ENCODE measurements at places on chromosomes 5 and 9.

DNA sequence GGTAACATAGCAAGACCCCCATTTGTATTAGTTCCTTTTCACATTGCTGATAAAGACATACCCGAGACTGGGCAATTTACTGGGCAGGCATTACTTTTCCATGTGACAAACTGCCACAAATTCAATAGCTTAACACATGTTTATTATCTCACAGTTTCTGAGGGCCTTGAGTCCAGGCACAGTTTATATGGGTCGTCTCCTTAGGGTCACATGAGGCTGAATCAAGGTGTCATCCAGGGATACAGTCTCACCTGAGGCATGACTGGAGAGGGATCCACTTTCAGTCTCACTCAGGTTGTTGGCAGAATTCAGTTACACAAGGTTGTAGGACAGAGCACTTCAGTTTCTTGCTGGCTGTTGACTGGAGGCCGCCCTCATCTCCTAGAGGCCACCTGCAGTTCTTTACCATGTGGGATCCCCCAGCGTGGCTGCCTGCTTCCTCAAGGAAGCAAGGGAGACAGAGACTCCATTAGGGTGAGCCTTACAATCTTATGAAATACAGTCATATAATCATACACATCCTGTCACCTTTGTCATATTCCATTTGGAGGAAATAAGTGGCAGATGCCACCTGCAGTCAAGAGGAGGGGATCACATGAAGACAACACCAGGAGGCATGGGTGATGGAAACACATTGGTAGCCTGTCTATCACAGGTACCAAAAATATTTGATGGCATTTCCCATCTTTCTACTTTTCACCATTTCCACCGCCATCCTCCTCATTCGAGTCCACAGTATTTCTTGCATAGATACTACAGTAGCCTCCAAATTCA lies 15.1 kb upstream of the ERAP1 start:
- no peak for DNase-seq

DNA sequence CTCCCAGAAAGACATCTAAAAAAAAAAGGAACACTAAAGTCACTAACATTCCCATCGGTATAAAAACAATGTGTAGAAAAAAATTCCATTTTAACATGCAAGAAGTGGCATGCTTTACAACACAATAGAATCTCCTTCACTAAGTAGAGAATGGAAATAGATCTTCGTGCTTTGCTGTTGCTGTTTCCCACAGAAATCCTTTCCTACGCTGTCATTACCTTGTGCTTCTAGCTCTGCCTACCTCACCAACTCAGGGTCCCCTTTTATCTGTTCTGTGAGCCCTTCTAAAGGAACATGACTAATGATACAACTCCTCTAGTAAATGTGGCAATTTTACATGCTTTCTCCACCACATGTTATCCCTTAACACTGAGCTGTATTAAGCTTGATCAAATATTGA lies 202.9 kb downstream of the MCTP1 start:
- DNase-seq, result no peak

DNA sequence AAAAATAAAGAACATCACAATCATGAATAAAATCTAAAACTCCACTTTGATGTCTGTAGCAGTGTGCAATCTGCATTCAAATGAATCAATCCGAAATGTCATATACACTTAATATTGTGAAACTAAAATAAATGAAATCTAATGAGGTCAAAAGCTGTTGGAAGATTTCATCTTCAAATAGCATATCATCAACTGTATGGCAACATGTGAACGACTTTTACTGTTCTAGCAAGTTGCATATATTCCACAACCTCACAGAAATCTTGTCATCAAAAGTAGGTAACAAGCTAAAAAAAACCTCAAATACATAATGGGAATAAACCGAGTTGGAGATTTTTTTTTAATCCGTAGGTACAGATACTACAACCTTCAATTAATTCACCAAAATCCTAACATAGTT lies 1.2 kb downstream of the PTBP3 start:
- no peak for DNase-seq

DNA sequence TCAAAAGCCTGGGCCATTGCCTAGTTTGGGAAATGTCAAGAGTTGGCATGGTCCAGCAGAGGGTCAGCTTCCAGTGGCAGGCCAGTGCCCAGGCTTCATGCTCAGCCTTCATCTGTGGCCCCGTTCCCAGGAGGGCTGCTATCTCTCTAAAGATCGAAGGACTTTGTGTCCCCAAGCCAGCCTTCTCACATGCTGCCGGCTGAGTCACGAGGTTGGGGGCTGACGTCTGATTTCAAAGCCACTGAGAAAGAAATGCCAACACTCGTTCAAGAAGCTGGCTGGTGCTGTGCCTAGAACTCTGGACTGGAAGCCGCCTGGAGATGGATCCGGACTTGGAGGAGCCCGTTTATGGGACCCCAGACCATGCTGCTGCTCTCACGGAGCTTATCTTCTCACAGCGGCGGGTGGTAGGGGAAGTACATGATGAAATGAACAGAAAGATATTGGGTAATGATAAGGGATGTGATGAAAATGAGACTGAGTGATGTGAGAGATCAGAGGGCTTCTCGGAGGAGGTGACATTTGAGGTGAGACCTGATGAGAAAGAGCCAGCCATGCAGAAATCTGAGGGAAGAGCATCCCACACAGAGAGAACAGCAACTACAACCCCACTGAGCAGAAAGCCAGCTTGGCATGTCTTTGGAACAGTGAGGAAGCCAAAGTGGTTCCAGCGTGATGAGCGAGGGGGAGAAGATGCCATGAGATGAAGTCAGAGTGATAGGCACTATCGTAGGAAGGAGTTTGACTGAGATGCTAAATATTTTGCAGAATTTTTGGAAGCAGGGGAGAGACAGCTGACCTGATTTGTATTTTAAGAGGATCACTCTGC lies 54.9 kb upstream of the BOD1 start:
- no peak for DNase-seq

- DNase-seq, result peak; percentile 23
These were observed 53.6 kb downstream of the RASGEF1C start for GRCh38 chr5:180155365-180155926.

GRCh38 chr5:100553209-100553608 lies 18.0 kb downstream of the FAM174A start:
- DNase-seq, result no peak

- DNase-seq, result no peak
These were observed 51.3 kb downstream of the LHFPL2 start for GRCh38 chr5:78597068-78597973.

DNA sequence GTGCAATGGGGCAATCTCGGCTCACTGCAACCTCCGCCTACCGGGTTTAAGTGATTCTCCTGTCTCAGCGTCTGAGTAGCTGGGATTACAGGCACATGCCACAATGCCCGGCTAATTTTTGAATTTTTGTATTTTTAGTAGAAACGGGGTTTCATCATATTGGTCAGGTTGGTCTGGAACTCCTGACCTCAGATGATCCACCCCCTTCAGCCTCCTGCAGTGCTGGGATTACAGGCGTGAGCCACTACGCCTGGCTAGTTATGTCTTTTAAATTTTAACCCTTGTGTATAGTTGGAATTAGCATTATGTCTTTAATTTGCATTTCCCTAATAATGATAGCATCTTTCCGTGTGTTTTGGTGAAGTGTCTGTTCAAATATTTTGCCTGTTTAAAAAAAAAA lies 11.5 kb downstream of the GPBP1 start:
- no peak for DNase-seq

- no peak for DNase-seq
These were observed at the start of gene FIBCD1 for GRCh38 chr9:130938652-130939404. Gene FIBCD1, minus strand, starts transcription at chr9:130939247. Its CDS starts 640 bp downstream, at chr9:130938607.

- DNase-seq, result peak; percentile 75
These were observed 19.2 kb upstream of the TOR1B start for GRCh38 chr9:129783516-129784361.
